ENCODE measurements at places on chromosomes 1 and 21.

GRCh38 chr1:41547336-41547735, 62.9 kb upstream of the EDN2 start:
- no peak for DNase-seq

- DNase-seq = no peak
These were observed 45.3 kb downstream of the NFASC start for GRCh38 chr1:204915861-204916495.

DNA sequence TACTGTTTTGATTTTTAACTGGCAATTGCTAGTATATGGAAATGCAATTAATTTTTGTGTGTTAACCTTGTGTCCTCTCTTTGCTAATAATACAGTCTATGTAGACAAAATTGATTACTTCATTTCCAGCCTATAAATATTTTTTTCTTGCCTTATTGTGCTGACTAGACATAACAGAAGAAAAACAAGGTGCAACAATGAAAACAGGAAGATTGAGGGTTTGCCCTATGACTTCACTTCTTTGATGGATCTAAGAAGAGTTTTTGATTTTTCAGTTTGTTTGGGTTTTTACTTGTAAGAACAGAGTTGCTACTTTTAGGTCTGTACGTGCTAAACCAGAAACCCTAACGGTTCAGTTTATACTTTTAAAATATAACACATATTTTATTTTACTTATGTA, 8.5 kb upstream of the CNIH4 start:
- DNase-seq = no peak

- DNase-seq = no peak
These were observed 53.2 kb downstream of the STX6 start for GRCh38 chr1:180969434-180969833.

DNA sequence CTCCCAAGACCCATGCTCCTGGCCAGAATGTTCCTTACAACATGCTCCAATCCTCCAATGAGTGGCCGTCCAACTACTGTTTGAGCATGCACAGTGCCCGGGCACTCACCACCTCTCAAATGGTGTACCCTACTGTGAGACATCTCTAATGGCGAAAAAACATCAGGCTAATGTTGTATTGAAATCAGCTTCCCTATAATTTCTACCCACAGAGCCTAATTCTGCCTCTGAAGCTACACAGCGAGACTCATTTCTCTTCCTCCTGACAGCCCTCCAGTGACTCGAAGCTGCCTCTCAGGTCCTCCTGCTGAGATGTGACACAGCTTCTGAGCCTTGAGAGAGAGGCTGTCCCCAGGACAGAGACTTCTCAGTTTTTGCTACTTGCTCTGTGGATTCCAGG, 130.7 kb downstream of the FAM78B start:
- no peak for DNase-seq
